ENCODE measurements at places on chromosomes 1 and 21.

DNA sequence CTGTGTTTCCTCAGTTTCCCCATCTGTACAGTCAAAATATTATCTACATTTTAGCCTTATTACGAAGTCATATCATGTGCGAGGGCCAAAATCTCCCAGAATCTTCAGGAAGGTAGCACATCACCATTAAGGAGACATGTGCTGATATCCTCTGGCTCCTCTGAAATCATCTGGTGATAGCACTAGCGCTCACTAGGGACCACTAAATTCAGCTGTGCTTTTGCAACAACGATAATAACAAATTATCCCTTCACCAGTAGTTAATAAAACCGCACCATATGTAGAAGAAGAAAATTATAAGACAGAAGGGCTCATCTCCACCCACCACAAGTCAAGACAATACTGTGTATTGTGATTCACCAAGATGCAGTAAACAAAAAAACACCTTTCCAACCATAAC lies 53.3 kb downstream of the TIAM1 start:
- no peaks in the 10 kb centered on the region for H3K27me3 ChIP-seq
- no peak for DNase-seq
- no peaks in the 10 kb centered on the region for H3K36me3 ChIP-seq

DNA sequence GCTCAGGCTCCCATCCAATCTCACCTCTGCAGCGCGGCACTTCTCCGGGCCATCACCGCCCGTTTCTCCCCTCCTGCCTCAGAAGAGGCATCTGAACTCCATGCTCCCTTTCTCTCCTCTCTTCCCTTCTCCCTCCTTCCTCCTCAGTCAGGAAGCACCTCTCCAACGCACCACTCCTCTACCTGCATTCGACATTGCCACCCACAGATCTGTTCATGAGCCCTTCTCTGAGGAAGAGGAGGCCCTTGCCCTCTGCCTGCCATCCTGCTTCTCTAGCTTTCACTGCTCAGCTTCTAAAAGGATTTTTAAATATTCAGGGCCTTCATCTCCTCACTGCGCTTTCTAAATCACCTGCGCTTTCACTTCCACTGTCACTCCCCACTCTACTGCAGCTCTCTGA lies 120.0 kb downstream of the KIAA0319L start:
- DNase-seq: no peak
- no peaks in the 10 kb centered on the region for H3K27me3 ChIP-seq
- no peak overlapping the region for H3K27ac ChIP-seq
- no peak overlapping the region for H3K4me3 ChIP-seq
- peaks cover 72% of the 10 kb centered on the region for H3K36me3 ChIP-seq
- H3K4me1 ChIP-seq: no peaks in the 10 kb centered on the region

- H3K4me1 ChIP-seq: no peaks in the 10 kb centered on the region
- H3K4me3 ChIP-seq: no peak overlapping the region
- DNase-seq: no peak
- H3K27me3 ChIP-seq: peaks cover 81% of the 10 kb centered on the region
Measured at GRCh38 chr1:39668111-39668510, 3.8 kb downstream of the NT5C1A start.

GRCh38 chr1:107250169-107250568 lies 109.3 kb downstream of the NTNG1 start:
- no peaks in the 10 kb centered on the region for H3K4me1 ChIP-seq
- H3K4me3 ChIP-seq: no peak overlapping the region
- H3K27me3 ChIP-seq: no peaks in the 10 kb centered on the region
- DNase-seq: no peak

DNA sequence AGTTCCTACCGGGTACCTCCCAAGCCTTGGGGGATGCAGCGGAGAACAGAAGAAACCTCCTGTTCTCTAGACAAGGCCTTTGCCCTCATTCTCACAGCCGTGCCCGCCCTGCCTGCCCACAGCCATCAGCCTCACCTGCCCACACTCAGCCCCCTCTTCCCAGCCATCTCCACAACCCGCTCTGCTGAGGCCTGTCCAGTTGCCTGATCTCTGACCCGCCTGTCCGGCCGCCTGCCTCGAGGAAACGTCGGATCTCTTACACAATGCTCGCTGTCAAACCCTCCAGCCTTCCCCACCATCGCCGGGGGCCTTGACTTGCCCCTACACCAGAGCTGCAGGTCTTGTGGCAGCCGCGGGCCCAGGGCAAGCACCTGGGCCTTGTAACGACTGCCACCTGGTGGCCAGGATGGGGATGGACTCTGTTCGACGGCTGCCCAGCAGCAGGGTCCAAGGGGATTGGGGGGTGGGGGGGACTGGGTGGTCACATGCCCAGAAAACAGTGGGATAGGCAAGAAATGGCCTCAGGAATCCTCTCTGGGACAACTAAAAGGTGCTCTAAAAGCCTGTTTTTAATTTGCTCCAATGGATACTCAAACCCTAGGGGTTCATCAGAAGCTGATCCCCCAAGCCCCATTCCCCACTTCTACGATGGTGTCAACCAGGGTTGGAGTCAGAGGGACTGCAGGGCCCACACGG lies 31.0 kb downstream of the SLC45A1 start:
- no peak overlapping the region for H3K27ac ChIP-seq
- no peaks in the 10 kb centered on the region for H3K27me3 ChIP-seq
- H3K36me3 ChIP-seq: peaks cover 15% of the 10 kb centered on the region
- no peak overlapping the region for H3K4me3 ChIP-seq

DNA sequence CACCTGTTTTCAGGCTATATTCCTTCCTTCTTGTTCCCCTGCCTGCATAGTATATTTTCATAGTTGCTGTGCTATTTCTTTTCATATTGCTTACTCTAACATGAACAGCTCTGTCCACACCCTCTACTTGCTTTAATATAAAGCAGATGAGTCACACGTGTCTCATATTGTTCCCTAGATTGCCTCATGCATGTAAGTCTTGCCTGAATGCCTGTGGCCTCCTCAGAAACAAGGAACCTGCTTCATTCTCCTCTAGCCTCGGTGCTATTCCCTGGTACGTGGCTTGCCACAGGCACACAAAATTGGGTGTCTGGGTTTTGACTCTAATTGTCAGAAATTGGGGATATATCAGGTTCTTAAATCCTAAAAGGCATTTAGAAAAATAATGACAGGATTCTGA lies 16.5 kb upstream of the PKP1 start:
- H3K4me3 ChIP-seq: no peak overlapping the region
- no peaks in the 10 kb centered on the region for H3K36me3 ChIP-seq
- peak; percentile 95 for DNase-seq

DNA sequence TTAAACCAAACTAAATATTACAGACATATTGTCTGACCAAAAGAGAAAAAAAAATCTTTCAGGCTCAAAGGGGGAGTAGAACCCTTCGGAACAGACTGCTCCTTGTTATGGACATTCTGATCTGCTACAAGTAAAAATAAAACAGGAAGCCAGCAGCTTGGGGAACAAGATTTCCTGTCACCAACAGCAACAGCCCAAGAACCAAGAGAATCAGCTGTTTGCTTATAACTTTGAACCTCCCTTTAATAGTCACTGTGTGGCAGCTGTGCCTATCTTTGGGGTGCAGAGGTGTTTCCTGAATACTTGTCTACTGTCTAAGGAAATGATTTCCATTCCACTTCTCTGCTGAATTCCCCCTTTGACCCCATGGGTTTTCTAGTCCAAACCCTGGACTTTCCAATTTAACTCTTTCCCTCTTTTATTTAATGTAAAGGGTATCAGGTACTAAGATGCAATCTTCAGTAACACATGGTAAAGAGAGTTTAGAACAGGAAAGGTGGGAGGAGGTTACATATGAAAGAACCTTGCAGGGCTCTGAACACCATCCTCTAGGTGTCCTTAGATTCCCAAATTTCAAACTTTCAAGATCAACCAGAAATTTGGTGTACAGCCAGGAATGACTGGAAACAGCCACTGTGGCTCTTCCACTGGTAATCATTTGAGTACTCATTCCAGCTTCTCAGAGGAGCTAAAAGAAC lies 38.6 kb downstream of the GPR3 start:
- no peaks in the 10 kb centered on the region for H3K27me3 ChIP-seq
- H3K27ac ChIP-seq: no peak overlapping the region
- peaks cover 14% of the 10 kb centered on the region for H3K36me3 ChIP-seq
- peaks cover 19% of the 10 kb centered on the region for H3K4me1 ChIP-seq
- H3K4me3 ChIP-seq: no peak overlapping the region

DNA sequence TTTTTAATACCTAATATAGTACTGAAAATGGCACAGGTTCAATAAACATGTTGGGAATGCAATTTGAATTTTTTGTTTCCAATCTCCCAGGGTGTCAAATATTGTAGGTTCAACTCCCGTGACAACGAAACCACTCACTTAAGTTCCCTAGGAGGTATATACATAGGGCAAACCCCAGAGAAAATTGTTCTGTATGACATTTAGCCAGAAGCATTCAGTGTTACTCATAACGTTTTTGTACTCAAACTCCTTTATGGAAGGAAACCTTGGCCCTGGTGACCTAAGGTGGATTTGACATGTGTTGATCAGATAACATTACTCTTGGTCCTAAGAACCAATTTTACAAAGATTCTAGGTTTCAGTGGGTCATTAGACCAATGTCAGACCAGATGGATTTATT lies 110.6 kb downstream of the USP25 start:
- H3K27ac ChIP-seq: no peak overlapping the region
- no peak overlapping the region for H3K4me3 ChIP-seq
- no peaks in the 10 kb centered on the region for H3K27me3 ChIP-seq
- H3K4me1 ChIP-seq: peaks cover 2% of the 10 kb centered on the region

GRCh38 chr1:208261874-208262273 lies 17.7 kb upstream of the PLXNA2 start:
- peaks cover 6% of the 10 kb centered on the region for H3K27me3 ChIP-seq
- no peaks in the 10 kb centered on the region for H3K36me3 ChIP-seq
- no peak overlapping the region for H3K4me3 ChIP-seq
- no peak for DNase-seq
- H3K27ac ChIP-seq: no peak overlapping the region

DNA sequence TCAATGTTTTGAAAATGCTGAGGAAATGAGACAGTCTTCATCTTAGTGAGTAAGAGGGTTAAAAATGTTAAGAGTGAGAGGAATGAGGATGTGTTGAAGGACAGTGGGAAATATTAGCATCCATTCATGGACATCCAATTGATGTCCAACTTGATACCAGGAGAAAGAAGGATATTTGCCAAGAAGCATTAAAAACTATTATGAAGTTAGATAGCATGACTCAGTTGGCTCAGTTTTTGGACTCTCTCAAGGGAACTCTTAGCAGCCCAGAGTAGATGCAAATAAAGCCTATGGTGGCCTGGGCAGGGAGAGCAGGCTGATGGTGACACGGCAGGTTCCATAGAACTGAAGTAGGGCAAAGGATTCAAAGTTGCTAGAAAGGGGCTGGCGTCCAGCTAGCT lies 171.0 kb downstream of the ZZZ3 start:
- no peaks in the 10 kb centered on the region for H3K27me3 ChIP-seq
- no peak overlapping the region for H3K4me3 ChIP-seq
- H3K27ac ChIP-seq: peak overlapping the region; percentile 97
- H3K4me1 ChIP-seq: peaks cover 30% of the 10 kb centered on the region
- DNase-seq: peak; percentile 94

GRCh38 chr1:86421601-86422280 lies 2.2 kb upstream of the CLCA2 start:
- H3K36me3 ChIP-seq: no peaks in the 10 kb centered on the region
- DNase-seq: no peak
- no peak overlapping the region for H3K4me3 ChIP-seq
- no peak overlapping the region for H3K27ac ChIP-seq

DNA sequence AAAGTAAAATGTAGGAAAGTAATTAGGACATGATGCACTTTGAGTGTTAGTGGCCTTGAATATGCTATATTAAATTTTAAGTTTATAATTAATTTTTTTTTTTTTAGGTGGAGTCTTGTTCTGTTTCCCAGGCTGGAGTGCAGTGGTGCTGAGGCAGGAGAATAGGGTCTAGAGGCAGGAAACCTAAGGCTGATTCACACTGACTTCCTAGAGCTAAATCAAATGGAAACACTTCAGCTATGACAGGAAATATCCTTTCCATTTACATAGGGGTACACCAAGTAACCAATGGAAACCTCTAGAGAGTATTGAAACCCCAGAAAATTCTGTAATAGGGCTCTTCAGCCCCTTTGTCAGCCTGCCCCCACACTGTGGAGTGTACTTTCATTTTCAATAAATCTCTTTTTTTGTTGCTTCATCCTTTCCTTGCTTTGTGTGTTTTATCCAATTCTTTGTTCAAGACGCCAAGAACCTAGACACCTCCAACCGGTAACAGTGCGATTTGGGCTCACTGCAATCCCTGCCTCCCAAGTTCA lies 17.9 kb upstream of the THRAP3 start:
- no peak for DNase-seq
- no peaks in the 10 kb centered on the region for H3K27me3 ChIP-seq
- H3K27ac ChIP-seq: no peak overlapping the region
- H3K36me3 ChIP-seq: no peaks in the 10 kb centered on the region

DNA sequence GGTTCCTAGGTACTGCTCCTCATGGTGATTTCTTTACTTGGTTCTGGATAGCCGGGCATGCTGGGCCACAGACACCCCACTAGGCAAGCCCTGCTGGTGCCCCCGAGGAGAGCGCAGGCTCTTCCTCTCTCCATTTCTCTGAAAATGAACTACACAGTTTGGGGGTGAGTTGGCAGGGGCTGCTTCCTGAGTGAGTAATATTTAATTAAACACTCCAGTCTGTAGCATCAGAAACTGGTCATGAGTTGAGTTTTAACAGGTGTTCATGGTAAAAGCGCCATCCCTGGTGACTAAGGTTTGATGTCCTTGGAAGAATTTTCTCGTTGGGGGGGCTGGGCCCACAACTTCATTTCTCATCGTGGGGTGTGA lies 1.7 kb downstream of the SPSB1 start:
- H3K27ac ChIP-seq: peak overlapping the region; percentile 82
- peak; percentile 96 for DNase-seq
- H3K36me3 ChIP-seq: no peaks in the 10 kb centered on the region
- H3K4me3 ChIP-seq: peak overlapping the region; percentile 99

GRCh38 chr1:25890239-25891034 lies 14.9 kb upstream of the PAQR7 start:
- H3K36me3 ChIP-seq: no peaks in the 10 kb centered on the region
- H3K4me3 ChIP-seq: no peak overlapping the region
- DNase-seq: peak; percentile 58
- peak overlapping the region; percentile 74 for H3K27ac ChIP-seq

DNA sequence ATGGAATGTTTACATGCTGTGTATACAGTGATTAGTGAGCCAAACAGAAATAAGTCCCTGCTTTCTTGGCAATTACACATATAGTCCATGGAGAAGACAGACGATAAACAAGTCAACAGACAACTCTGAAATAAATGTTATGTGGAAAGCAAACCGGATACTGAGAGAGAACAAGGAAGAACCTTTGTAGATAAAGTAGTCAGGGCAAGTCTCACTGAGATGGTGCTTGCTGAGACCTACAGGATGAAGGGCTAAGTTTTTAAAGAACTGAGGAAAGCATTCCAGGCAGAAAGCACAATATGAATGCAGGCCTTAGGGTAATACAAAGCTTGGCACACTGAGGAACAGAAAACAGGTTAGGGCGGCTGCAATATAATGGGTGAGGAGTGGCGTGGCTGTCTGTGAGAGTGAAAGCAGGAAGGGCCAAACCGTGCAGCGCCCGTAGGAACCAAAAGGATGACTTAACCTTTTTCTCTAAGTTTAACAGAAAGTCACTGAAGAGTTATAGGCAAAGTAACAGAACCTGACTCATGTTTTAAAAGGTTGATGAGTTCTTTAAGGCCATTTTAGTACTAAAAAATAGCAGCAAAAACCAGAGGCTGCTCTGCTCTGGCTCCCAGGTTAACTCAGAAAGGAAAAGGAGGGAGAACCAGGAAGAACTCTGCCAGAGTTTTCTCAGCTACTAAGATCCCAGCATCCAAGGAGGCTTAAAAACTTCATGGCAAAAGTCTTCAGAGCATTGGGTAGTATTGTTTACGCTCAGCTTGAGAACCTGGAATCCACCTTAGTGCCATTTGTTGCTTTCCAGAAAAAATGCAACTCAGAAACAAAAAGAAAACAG lies 8.7 kb upstream of the TTF2 start:
- no peaks in the 10 kb centered on the region for H3K27me3 ChIP-seq
- no peaks in the 10 kb centered on the region for H3K36me3 ChIP-seq
- H3K27ac ChIP-seq: no peak overlapping the region
- H3K4me1 ChIP-seq: no peaks in the 10 kb centered on the region

All from IMR-90 (cell line).